Activated T-helper 17 cell treated with anti-CD3 and anti-CD28 coated beads, Interleukin-2, amount 50 U/mL, for 72 hours (primary cell): ENCODE measurements at places on chromosomes 7 and 10.

GRCh38 chr7:29189743-29190201, 4.8 kb upstream of the CHN2 start:
- no peak overlapping the region for H3K4me3 ChIP-seq
- no peaks in the 10 kb centered on the region for H3K4me1 ChIP-seq
- ATAC-seq = no peak
- no peaks in the 10 kb centered on the region for H3K36me3 ChIP-seq
- H3K27me3 ChIP-seq = peaks cover 23% of the 10 kb centered on the region
- H3K27ac ChIP-seq = no peak overlapping the region

- H3K36me3 ChIP-seq = no peaks in the 10 kb centered on the region
- no peak overlapping the region for H3K27ac ChIP-seq
- H3K4me1 ChIP-seq = peaks cover 15% of the 10 kb centered on the region
- H3K4me3 ChIP-seq = no peak overlapping the region
Measured at GRCh38 chr10:93266858-93267257, 193.2 kb downstream of the CYP26A1 start.

DNA sequence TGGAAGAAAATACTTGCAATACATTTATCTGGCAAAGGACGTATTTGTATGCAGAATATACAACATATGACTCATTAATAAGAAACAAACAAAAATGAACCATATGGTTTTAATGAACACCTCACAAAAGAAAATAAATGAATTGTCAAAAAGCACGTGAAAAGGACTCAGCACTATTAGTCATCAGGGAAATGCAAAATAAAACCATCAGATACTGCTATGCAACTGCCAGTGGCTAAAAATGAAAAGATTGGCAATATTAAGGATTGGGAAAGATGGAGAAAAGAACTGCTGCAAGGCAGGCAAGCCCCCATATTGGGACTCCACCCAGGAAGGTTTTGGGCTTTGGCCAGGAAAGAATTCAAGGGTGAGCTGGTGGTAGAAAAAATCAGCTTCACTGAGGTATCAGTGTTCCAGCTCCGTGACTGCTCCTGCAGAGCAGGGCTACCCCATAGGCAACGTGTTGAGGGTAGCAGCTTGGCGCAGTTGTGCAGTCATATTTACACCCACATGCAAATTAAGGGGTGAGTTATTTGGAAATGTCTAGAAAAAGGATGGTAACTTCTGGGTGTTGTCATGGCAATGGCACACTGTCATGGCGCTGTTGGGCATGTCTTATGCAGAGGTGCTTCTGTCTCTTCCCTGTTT, 72.7 kb downstream of the CUBN start:
- H3K27me3 ChIP-seq = no peaks in the 10 kb centered on the region
- peaks cover 5% of the 10 kb centered on the region for H3K4me1 ChIP-seq
- no peak for ATAC-seq
- no peaks in the 10 kb centered on the region for H3K36me3 ChIP-seq
- H3K4me3 ChIP-seq = no peak overlapping the region

GRCh38 chr10:87750001-87750671, 67.9 kb downstream of the ATAD1 start:
- peaks cover 25% of the 10 kb centered on the region for H3K4me1 ChIP-seq
- peaks cover 27% of the 10 kb centered on the region for H3K36me3 ChIP-seq
- H3K27ac ChIP-seq = peak overlapping the region; percentile 67
- no peaks in the 10 kb centered on the region for H3K27me3 ChIP-seq
- H3K4me3 ChIP-seq = peak overlapping the region; percentile 29

GRCh38 chr10:22722626-22723169, 8.3 kb upstream of the PIP4K2A start:
- H3K36me3 ChIP-seq = no peaks in the 10 kb centered on the region
- peaks cover 6% of the 10 kb centered on the region for H3K4me1 ChIP-seq
- no peak overlapping the region for H3K27ac ChIP-seq

DNA sequence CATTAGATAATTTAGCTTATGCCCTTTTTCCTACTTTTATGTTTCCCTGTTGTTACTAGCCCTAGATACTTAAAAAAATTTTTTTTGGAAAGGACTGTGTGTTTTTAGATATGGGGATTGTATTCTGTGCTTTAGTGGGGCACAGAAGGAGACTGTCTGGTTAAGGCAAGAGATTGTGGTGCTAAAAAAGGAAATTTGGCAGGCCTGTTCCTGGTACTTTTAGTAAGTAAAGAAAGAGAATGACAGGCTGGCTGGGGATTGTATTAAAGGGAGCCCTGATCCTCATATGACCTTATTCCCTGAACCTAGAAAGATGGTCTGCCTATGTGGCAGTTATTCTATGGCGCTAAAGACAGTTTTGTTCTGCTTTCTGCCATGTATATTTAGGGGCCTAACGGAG, 74.8 kb downstream of the AUTS2 start:
- H3K27me3 ChIP-seq = no peaks in the 10 kb centered on the region
- H3K27ac ChIP-seq = no peak overlapping the region
- no peaks in the 10 kb centered on the region for H3K4me1 ChIP-seq
- no peak for ATAC-seq
- no peak overlapping the region for H3K4me3 ChIP-seq
- H3K36me3 ChIP-seq = no peaks in the 10 kb centered on the region

DNA sequence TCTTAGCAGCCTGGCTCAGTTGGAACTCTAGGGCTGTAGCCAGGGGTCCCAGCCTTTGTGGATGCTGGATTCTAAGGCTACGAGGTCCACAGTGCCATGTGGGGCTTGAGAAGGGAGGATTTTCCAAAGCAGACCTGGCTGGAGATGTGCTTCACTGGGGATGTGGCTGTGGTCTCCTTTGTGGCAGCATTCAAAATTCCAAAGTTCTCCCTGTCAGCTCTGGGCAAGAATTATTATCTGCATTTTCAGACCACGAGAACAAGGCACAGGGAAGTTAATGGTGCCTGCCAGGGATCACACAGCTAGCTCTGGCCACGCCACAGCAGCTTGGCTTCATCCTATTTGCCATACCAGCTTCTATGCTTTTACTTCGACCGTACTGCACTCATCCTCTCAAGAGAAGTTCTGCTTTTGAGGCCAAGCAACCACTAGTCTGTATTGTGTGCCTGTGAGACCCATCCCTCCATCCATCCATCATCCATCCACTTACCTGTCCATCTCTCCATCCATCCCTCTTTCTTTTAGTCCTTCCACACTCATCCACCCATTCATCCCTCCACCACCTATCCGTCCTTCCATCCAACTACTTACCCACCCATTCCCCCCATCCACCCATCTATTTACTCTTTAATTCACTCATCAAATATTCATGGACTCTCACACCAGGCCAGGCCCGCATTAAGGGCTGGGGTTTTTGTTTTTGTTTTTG, 71.5 kb downstream of the ZMIZ1 start:
- H3K36me3 ChIP-seq = peaks cover 21% of the 10 kb centered on the region
- H3K27me3 ChIP-seq = no peaks in the 10 kb centered on the region
- ATAC-seq = no peak
- no peak overlapping the region for H3K4me3 ChIP-seq
- H3K4me1 ChIP-seq = peaks cover 39% of the 10 kb centered on the region
- peak overlapping the region; percentile 2 for H3K27ac ChIP-seq

- H3K4me3 ChIP-seq = no peak overlapping the region
- no peaks in the 10 kb centered on the region for H3K4me1 ChIP-seq
Measured at GRCh38 chr7:118158766-118159165, 25.2 kb upstream of the LSM8 start.

DNA sequence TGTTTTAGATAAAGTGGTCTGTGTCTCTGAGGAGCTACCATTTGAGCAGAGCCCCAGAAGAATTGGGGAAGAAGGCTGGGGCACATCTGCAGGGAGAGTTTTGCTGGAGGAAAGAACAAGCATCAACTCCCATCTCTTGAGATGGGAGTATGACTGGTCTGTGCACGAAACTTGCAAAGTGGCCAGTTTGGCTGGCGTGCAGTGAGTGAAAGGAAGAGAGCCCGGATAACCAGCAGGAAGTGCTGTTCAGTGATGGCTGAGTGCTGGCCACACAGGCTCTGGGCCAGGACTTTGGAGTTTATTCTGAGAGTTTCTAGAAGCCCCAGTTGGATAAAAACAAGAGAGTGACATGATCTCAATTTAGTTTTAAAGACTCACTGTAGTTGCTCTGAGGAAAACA, 34.4 kb upstream of the SVIL start:
- no peak for ATAC-seq
- H3K36me3 ChIP-seq = peaks cover 17% of the 10 kb centered on the region
- no peak overlapping the region for H3K4me3 ChIP-seq
- no peaks in the 10 kb centered on the region for H3K27me3 ChIP-seq
- no peak overlapping the region for H3K27ac ChIP-seq

GRCh38 chr7:42426163-42426562, 189.2 kb upstream of the GLI3 start:
- no peak overlapping the region for H3K4me3 ChIP-seq
- H3K27me3 ChIP-seq = no peaks in the 10 kb centered on the region
- no peaks in the 10 kb centered on the region for H3K36me3 ChIP-seq
- ATAC-seq = no peak
- H3K27ac ChIP-seq = no peak overlapping the region

GRCh38 chr10:122475591-122476332, 14.4 kb downstream of the HTRA1 start:
- H3K4me3 ChIP-seq = no peak overlapping the region
- H3K27me3 ChIP-seq = peaks cover 13% of the 10 kb centered on the region
- ATAC-seq = no peak
- peaks cover 5% of the 10 kb centered on the region for H3K4me1 ChIP-seq

GRCh38 chr10:110992006-110992800, 72.8 kb downstream of the SHOC2 start:
- H3K36me3 ChIP-seq = peaks cover 50% of the 10 kb centered on the region
- H3K27ac ChIP-seq = peak overlapping the region; percentile 84
- peak overlapping the region; percentile 72 for H3K4me3 ChIP-seq
- ATAC-seq = no peak
- peaks cover 28% of the 10 kb centered on the region for H3K4me1 ChIP-seq
- no peaks in the 10 kb centered on the region for H3K27me3 ChIP-seq

DNA sequence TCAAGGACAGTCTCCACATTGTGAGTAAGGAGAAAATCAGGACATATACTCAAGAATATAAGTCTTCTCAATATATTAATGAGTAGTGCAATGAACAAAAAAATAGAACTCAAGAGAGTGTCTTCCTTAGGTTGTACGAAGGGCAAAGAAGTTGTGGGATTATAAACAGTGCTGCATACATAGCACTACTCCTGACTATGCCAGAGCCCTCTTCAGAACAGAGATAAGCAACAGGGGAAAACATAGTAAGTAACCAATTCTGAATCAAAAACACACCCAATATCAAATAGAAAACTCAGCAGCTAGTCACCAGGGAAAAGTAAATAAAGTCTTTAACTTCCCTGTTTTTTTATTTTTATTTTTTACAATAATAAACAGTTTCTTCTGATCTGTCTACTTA, 10.6 kb downstream of the ARHGAP21 start:
- H3K36me3 ChIP-seq = no peaks in the 10 kb centered on the region
- no peaks in the 10 kb centered on the region for H3K27me3 ChIP-seq
- no peak for ATAC-seq
- H3K27ac ChIP-seq = no peak overlapping the region
- peaks cover 9% of the 10 kb centered on the region for H3K4me1 ChIP-seq

DNA sequence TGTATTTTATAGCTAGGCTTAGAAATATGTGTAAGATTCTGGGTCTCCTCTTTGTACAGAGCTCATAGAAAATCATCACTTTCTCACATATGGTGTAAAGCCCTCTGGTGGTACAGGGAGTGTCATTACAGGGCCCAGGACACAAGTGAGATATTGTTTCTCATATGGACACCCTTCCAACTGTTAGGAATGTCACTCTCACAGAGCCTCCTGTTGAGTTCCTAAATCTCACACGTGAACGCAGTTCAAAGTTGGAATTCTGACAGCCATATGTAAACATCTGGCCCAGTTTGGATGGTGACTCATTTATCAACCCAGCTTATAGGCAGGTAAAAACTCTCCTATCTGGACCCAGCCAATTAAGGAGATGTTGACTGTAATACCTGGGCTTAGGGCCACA, 35.4 kb upstream of the ZNF107 start:
- H3K36me3 ChIP-seq = no peaks in the 10 kb centered on the region
- no peaks in the 10 kb centered on the region for H3K4me1 ChIP-seq

- peak overlapping the region; percentile 94 for H3K27ac ChIP-seq
- peaks cover 30% of the 10 kb centered on the region for H3K4me1 ChIP-seq
- peak; percentile 97 for ATAC-seq
- no peaks in the 10 kb centered on the region for H3K27me3 ChIP-seq
- H3K36me3 ChIP-seq = peaks cover 6% of the 10 kb centered on the region
Measured at GRCh38 chr7:150580638-150581394, 13.6 kb downstream of the GIMAP4 start.

GRCh38 chr10:1824928-1825327, 87.6 kb upstream of the ADARB2 start:
- no peak overlapping the region for H3K4me3 ChIP-seq
- H3K4me1 ChIP-seq = no peaks in the 10 kb centered on the region
- ATAC-seq = no peak
- peaks cover 14% of the 10 kb centered on the region for H3K27me3 ChIP-seq
- no peaks in the 10 kb centered on the region for H3K36me3 ChIP-seq

DNA sequence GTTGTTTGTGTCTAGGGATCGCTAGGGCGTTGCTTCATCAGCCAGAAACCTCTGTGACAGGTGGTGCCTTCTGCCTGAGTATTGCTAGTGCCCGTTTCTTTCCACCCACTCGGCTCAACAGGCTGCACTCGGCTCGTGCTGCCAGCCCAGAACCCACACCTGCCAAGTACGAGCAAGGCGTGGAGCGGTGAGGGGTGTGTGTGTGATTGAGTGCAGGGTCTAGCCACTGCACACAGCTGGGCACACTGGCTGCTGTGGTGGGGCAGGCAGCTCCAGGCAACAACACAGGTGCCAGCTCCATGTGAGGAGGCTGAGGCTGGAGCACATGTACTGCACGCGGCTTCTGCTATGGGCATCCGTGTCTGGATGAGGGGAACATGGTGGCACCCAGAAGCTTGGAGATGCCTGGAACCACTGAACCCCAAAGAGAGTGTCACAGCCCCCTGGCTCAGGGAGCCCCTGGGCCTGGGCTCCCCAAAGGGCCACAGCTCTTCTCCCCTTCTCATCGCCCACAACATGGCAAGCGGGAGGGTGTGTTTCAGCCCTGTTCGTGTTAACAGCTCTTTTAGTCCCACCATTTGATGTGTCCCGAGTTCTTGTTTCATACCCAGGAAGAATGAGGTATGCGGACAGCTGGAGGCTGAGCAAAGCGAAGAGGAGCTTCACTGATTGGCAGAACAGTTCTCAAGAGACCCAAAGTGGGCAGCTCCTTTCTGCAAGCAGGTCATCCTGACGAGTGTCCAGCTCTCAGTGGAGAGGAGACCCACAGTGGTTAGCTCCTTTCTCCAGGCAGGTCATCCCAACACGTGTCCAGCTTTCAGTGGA, 78.1 kb downstream of the HDAC9 start:
- ATAC-seq = no peak
- no peak overlapping the region for H3K27ac ChIP-seq

DNA sequence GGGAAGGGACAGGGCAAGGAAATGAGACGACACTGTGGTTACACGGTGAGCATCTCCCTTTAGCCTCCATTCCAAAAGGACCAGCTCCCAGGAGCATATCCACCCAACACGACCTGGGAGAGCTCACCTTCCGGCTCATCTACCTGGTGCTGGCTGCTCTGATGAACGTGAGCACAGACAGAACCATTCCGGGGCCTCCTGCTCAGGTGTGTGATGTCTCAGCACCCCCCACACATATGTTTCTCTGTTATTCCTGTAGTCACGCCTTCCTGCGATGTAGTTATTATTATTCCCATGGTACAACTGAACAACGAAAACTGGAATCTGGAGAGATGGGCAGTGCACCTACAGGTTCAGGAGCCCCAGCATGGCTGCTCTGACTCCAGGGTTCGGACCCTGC, 20.5 kb upstream of the GPR26 start:
- no peaks in the 10 kb centered on the region for H3K4me1 ChIP-seq
- no peak for ATAC-seq
- no peak overlapping the region for H3K4me3 ChIP-seq

GRCh38 chr10:94361171-94361794, 1.5 kb downstream of the NOC3L start:
- H3K27ac ChIP-seq = peak overlapping the region; percentile 97
- ATAC-seq = no peak
- H3K36me3 ChIP-seq = peaks cover 66% of the 10 kb centered on the region
- peak overlapping the region; percentile 97 for H3K4me3 ChIP-seq
- H3K27me3 ChIP-seq = no peaks in the 10 kb centered on the region
- H3K4me1 ChIP-seq = peaks cover 28% of the 10 kb centered on the region
